Activated CD4-positive, CD25-positive, alpha-beta regulatory T cell (primary cell): ENCODE measurements at places on chromosomes 7 and 10.
A peak's percentile ranks its signal among the peaks of the same experiment; 100 is the strongest.

GRCh38 chr7:17984288-17984687 lies 43.4 kb downstream of the PRPS1L1 start:
- no peak for DNase-seq

GRCh38 chr10:26491276-26491675 lies 53.1 kb downstream of the APBB1IP start:
- no peak for DNase-seq

DNA sequence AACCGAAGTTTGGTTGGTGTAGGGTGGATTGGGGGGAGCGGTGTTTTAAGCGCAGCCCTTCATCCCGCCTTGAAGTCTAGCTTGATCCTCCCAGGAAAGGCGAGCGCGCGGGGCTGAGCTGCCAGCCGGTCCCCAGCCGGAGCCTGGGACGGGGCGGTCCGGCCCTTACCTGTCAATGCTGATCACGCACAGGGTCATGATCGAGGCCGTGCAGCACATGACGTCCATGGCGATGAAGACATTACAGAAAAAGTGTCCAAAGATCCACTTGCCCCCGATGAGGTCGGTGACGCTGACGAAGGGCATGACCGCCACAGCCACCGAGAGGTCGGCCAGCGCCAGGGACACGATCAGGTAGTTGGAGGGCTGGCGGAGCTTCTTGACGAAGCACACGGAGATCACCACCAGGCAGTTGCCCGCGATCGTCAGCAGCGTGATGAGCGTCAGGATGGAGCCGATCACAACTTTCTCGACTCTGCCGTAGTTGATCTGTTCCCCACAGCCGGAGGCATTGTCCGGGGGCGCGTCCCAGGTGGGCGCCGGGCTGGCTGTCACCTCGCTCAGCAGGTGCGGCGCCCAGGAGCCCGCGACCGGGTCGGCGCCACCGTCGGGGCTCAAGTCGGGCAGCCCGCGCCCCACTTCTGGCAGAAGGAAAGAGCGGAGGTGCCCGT lies 740 bp downstream of the HTR7 start:
- no peak for DNase-seq

GRCh38 chr10:51729822-51730555 lies 30.6 kb upstream of the CSTF2T start:
- no peak for DNase-seq

DNA sequence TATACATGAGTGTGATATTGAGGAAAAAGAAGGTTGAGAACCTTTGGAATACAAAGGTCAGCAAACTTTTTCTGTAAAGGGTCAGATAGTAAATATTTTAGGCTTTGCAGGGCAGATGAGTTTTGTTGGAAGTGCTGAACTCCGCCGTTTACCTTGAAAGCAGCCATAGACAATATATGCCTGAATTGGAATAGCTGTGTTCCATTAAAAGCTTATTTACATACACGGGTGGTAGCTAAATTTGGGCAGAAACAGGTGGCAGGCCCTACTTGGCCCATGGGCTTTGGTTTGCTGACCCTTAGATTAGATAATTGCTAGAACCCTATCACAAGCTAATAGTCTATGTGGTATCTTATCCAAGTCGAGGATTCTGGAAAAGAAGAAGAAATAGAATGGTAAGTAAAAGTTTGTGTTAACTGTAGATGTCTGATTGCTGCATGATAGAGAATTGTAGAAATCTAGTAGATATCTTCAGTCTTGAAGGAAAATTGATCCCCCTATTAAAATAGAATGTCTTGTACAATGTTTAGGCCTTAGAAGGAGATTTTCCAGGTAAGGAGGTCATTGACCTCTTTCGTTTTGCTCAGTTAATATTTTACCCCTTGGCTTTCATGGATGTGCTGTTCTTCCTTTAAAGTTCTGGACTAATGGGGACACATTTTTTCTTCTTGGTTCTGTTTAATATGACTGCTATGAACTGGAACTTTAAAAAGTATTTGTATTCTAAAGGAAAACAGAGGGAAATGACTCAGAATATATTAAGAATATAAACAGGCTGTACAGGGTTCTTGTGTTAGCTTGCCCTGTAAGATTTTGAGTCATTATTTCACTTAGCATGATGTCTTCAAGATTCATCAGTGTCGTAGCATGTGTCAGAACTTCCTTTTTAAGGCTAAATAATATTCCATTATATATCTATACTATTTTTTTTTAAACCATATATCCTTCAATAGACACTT lies 8.0 kb downstream of the RBM33 start:
- no peak for DNase-seq

DNA sequence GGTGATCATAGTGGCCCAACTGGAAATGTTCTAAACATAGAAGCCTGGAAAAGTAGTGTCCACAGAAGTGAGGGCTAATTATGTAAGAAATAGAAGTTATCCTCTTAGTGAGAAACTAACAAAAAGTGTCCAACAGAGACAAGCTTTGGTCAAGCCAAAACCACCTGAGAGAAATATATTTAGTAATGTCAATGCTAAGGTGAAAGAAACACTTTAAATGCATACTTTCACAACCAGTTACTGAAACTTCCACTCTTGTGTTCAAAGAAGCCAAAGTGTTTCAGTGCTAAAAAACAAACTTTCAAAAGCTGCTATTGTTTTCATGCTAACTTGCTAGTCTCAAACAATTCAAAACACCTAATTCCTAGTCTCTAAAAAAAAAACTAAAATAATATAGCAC lies 18.1 kb downstream of the RAB11FIP2 start:
- DNase-seq, result no peak

DNA sequence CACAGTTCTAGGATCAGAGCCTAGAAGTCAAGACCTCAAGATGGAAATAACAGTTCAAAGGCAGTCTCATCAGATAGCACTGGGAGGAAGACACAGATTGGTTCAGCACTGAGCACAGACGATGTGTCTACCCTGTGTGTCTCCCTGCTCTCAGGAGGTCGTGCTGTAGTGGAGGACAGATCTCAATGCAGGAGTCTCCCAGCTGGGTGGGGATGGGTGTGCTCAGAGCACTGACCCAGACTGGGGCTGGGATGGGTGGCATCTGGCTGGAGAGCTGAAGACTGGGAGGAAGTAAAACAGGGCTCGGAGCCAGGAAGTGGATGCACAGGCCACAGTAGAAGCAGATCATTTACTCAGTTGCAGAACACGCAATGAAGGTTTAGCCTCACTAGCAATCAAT lies 69.5 kb upstream of the GDF10 start:
- DNase-seq, result no peak

DNA sequence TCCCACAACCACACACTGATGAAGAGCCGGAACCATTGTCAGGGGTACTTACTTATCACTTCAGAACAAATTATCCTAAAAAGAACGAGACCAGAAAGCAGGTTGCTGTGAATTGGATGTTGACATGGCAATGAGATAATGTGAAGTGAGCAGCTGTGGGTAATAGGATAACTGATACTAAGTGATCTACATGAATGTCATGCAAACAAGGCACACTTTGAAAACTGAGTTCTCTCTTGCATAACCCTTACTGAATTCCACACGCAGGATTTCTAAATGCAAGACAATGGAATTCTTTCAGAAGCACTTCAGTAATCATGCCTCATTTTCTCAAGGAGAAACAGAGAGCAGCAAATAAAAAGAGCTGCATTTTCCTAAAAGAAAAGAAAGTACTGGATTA lies 242.5 kb upstream of the TMEM229A start:
- no peak for DNase-seq

- no peak for DNase-seq
These were observed 345.7 kb downstream of the THSD7A start for GRCh38 chr7:11486271-11486670.

DNA sequence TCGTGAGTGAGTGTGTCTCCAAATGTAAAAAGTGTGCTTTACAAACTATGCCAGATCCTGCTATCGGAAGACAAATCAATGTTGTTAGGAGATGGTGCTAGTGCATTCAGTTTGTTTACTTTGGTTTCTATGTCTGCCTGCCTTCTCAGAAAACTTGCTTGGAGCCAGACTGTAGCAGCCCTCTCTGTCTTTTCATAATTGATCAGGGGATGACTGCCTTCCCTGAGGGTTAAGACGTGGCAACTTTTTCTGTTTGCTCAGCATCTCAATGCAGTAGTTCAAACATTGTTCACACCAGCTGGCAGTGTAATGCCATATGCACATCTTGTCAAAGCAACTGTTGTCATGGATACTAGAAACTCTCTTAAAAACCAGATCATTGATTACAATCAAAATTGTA lies 118.5 kb downstream of the FOXP2 start:
- DNase-seq, result no peak

GRCh38 chr7:81296726-81297125 lies 377.9 kb upstream of the SEMA3C start:
- no peak for DNase-seq

DNA sequence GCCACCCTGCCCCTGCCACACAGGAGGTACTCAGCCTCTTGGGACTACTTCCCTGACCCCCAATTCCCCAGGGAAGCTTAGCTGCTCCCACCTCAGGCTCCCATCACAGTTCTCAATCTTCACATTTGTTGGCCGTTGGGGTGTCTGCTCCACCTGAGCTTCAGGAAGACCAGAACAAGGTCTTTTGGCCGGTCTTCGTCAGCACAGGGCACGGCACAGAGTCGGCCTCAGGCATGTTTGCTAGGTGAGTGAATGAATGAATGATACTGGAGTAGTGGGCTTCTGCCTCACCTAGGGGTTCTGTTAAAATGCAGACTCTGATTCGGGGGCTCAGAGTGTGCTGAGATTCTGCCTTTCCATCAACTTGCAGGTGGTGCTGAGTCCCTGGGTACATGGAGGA lies 20.3 kb downstream of the GPRIN2 start:
- DNase-seq, result no peak

DNA sequence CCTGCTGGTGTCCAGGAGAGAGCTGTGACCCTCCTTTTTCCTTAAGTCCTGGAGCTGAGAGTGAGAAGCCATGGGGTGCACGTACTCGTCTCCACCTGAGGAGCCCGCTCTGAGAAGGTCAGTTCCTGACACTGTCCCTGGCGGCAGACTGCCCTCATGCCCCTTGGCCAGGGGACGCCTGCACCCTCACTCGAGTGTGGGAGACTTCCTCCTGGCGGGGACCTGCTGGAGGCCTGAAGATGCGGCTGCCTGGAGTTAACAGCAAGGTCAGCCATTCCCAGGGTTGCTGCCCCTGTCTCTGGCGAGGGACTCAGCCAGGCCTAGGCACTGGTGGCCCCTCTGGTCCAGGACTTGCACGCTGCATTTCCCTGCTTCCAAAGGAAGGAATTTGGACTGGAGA lies 26.4 kb downstream of the TMEM120A start:
- DNase-seq, result no peak

GRCh38 chr10:96337106-96337505 lies 21.7 kb downstream of the OPALIN start:
- no peak for DNase-seq

- DNase-seq, result no peak
These were observed 68.7 kb downstream of the MBL2 start for GRCh38 chr10:52703898-52704297.

GRCh38 chr10:6232846-6233724 lies 30.4 kb downstream of the PFKFB3 start:
- no peak for DNase-seq

GRCh38 chr10:90849956-90850749 lies 7.7 kb downstream of the HTR7 start:
- DNase-seq, result no peak

GRCh38 chr7:142611566-142612236 lies 137.6 kb upstream of the PRSS1 start:
- DNase-seq, result no peak

- no peak for DNase-seq
These were observed 35.2 kb upstream of the RELN start for GRCh38 chr7:104024632-104025031.

DNA sequence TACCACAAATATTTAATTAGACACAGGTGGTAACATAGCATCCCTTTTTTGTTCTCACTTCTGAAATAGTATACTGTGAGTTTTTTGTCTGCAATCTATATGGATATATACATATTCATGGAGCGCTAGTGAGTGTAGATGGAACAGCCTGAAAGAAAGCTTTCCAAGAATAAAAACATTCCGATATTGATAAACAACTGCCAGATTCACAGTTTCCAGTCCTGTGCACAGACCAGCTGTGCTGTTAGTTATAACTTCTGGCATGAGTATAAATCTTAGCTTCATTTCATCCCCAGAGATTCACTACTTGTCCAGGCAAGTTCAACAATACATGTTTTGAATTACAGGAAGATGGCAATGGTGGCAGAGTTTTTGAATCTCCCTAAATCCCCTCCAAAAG lies 467.1 kb upstream of the STEAP1 start:
- DNase-seq, result no peak

DNA sequence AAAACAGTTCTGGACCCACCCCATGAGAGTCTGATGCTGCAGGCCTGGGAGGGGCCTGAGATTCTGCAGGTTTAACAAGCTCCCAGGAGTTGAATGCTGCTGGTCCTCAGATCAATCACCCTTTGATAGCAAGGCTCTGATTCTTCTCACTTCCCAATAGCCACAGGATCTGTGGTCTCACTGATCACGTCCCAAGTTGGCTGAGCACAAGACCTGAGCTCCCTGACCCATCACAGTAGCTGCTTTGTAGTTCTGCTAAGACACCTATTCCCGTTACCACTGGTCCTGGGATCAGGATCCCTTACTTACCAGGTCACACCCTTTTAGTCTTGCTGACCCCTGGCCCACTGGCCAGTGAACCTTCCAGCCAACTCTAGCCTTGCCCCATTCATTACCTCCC lies 372.8 kb downstream of the PHTF2 start:
- DNase-seq, result no peak

GRCh38 chr10:69951658-69952057 lies 101.0 kb upstream of the MACROH2A2 start:
- no peak for DNase-seq

DNA sequence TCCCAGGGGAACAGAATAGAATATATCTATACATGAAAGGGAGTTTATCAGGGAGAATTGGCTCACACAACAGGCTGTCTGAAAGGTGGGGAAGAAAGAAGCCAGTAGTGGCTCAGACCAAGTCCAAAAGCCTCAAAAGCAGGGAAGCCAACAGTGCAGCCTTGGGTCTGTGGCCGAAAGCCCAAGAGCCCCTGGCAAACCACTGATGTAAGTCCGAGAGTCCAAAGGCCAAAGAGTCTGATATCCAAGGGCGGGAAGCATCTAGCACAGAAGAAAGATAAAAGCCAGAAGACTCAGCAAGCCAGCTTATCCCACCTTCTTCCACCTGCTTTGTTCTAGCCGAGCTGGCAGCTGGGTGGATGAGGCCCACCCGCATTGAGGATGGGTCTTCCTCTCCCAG lies 172.5 kb downstream of the CCDC71L start:
- DNase-seq, result no peak

- no peak for DNase-seq
These were observed 27.5 kb downstream of the STRA8 start for GRCh38 chr7:135260930-135261721.

DNA sequence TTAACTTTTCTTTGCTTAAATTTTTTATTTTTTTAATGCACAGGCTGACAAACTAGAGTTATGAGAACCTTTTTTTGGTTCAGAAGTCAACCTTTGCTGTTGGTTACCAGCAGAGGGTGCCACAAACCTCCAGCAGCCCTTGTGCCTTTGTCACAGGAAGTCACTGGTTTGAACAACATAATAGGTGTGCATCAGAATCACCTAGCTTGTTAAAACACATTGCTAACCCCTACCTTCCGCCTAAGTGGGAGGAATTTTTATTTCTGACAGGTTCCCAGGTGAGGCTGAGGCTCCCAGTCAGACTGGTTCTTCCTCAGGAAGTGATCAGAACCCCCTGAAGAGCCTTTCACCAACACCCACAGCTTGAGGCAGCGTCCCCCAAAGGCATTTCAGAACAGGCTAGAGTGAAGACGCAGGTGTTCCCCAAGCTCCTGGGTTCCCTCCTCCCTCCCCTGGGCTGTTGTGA lies 22.6 kb upstream of the VDAC2 start:
- peak; percentile 48 for DNase-seq

- DNase-seq, result no peak
These were observed 109.4 kb upstream of the C7orf33 start for GRCh38 chr7:148481147-148481526.

- no peak for DNase-seq
These were observed 14.8 kb downstream of the ZNF33A start for GRCh38 chr10:38025283-38025682.
